ENCODE measurements at places on chromosomes 12 and 14.

- DNase-seq, result no peak
Observed at GRCh38 chr12:79525357-79525756, 165.4 kb downstream of the PAWR start.

DNA sequence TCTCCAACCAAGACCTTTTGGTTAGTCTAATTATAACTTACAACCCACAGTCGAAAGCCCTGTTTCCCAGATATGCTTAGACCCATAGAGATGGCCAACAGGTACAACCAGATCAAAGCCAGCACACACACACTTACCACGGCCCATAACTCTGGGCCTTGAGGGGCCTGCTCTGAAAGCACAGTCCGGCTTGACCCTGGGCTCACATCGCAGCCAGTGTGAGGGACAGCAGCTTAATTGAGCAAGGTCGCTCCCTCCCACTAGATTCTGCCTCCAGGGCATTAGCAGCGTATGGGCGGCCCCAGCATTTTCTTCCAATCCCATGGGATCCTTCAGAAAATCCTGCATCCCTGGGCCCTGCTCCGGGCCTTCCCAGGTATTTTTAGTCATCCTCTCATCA lies 157.4 kb upstream of the FKBP4 start:
- DNase-seq, result no peak

DNA sequence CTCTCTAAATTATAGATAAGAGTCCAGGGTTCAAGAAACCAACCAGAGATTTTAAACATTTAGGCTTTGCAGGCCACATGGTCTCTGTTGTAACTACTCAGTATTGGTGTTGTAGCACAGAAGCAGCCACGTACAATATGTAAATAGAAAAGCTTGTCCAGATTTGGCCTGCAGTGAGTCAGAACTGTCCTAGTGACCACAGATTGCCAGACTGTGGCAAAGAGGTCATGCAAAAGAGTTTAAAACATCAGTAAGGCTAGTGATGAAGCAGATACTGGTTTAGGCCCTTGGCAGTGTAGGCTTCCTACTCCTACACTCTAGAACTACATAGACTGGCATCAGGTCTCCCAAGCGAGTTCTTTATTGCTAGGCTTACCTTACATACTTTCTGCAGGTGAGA lies 117.6 kb upstream of the GARIN6 start:
- no peak for DNase-seq

DNA sequence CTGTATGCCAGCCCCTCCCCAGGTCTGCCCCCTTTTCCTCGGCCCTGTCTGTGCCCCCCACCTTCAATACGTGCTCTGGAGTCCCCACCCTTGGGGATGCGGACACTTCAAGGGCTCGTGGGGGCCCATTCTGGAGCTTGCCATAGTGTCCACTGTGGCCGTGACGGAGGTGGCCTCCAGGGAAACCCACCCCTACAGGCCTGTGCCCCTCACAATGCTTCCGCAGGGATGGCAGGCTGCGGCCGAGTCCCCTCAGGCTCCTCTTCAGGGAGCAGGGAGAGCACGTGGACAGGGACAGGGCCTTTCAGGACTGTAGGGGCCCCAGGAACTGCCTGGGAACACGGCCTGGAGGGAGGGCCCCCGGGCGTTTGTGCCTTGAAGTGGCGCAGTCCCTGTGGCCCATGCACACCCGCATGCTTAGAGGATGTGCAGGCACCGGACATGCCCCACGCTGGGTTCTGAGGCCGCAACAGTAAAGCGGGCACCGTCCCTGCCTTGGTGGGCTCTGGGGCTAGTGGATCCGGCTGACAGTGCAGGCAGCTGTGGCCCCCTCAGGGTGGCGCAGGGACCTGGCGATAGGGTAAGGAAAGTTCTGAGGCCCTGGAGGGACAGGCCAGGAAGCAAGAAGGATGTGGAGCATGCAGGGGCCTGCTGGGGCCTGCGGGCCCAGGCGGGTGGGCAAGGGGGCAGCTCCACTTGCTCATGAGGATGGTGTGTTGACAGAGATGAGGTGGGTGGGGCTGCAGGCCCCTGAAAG lies 209.0 kb upstream of the RTL1 start:
- peak; percentile 29 for DNase-seq

GRCh38 chr12:10753059-10753458 lies 29.9 kb upstream of the YBX3 start:
- DNase-seq, result no peak

- DNase-seq, result no peak
Observed at GRCh38 chr12:104938371-104938770, 19.7 kb downstream of the SLC41A2 start.

GRCh38 chr12:48067250-48067938 lies 38.5 kb downstream of the SENP1 start:
- no peak for DNase-seq

DNA sequence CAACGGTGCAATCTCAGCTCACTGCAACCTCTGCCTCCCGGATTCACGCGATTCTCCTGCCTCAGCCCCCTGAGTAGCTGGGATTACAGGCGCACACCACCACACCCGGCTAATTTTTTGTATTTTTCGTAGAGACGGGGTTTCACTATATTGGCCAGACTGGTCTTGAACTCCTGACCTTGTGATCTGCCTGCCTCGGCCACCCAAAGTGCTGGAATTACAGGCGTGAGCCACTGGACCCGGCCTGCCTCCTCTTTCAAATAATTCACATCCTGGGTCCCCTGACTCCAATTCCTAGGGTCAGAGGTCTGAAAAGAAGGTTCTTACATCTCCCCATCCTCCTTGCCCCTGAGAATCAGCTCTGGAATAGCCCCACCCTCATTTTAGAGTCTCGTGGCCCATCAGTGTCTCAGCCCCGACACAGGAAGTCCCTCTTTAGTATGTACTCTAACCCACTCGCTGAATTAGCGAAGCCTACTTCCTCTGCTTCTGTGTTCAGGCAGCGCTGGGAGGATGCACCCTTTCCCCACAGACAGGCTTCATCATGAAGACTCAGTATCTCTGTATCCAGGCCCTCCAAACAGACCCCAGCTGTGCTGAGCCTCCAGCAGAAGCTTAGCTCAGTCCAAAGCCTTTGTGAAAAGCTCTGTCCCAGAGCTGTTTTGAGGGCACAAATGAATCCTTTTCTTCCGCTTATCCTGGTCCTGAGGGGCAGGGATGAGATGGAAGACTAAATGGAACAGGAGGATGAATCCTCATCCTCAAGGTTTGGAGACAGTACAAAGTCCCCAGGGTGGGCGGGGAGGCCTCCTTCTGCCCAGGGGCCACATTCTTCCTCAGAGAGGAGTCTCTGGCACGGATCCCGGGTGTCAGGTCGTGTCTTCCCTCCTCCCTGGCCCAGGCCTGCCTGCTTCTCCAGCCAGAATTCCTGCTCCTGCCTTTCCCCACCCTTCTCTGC lies 3.5 kb downstream of the LPAR5 start:
- DNase-seq, result peak; percentile 78

GRCh38 chr14:53330441-53330840 lies 177.3 kb upstream of the DDHD1 start:
- no peak for DNase-seq

DNA sequence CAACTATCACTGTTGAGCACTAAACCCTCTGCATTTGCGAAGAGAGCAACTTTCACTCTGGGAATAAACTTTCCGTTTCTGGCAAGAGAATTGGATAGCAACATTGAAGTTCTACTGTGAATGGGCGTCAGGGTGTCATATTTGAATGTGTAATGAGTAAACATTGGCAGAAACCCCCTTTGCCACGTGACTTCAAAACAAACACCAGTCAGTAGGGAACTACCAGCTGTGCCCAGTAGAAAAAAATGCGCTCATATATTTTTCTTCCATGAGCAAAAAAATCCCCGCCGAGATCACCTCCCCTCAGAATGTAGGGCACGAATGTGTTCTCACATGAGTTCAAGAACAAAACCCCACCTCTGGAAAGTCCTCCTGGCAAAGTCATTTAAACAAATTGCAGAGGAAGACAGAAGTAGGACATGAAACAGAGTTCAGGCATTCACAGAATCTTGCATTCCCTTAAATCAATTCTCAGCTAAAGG lies 80.6 kb downstream of the BTG1 start:
- peak; percentile 45 for DNase-seq

DNA sequence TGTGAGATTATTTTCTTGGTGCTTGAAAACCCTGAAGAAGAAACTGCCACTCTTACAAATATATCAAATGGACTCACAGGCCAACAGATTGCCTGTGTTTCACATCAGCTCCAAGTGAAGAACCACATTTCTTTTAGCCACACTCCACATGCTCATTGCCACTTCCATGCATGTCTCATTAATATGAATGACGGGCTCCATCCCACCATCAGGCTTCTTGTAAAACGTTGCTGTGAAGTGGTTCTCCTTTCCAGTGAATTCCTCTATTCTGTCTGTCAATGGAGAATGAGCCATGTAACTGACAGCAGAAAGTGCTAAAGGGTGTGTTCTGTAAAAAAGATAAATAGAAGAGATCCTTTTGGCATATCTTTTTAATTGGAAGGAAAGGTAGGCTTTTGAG lies 188.2 kb upstream of the RMST start:
- DNase-seq, result no peak

GRCh38 chr12:121776190-121777098 lies 17.0 kb downstream of the RHOF start:
- DNase-seq, result peak; percentile 92

- no peak for DNase-seq
Observed at GRCh38 chr14:37268788-37269187, 71.1 kb downstream of the MIPOL1 start.

DNA sequence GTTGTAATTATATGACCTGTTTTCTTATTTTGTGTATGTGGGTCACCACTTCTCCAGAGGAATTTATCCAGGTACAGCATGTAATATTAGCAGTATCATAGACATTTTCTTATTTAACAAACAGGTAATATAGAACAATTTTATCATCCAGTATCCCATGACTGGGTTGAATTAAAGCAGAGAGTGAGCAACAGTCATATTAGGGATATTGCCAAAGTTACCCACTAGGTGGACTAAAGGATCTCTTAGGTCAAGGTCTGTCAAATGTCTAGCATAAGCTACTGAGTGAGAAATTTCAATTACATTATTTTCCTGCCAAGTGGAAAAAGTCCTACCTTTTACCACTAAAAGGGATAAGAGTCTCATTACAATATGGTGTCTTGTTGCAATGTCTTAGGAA lies 62.1 kb upstream of the TRIM9 start:
- no peak for DNase-seq

DNA sequence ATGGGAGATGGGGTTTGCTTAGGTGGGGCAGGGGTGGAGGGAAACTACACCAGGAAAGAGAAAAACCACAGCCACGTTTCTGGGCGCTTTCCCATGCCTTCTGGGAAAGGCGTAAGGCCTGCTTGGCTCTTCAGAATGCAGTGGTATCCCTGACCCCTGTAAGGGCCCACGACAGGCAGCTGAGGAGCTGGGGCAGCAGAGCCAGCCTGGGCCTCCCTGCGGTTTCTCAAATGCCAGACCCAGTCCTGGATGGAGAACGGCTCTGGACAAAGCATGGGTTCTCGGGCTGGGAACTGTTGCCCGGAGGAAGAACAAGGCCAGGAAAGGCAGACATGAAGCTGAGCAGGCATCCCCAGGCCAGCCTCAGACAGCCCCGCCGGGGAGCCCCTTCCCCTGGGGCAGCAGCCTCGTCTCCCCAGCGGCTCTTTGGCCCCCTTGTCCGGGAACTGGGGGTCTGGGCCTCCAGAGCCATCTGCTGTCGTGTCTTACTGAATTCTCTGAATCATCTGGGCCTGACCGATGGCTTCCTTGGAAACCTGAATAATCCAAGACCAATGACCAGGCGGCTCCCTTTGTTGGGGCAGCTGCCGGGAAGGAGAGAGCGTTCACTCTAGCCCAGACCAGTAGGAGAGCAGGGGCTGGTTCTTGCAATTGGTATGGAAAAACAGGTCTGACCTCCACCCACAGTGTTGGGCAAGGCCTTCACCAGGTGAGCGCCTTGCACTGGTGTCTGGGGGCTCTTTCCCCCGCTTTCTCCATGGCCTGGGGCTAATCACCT lies 64.0 kb upstream of the RIN3 start:
- DNase-seq, result no peak

GRCh38 chr12:4386801-4387200 lies 7.3 kb upstream of the FGF23 start:
- DNase-seq, result no peak

DNA sequence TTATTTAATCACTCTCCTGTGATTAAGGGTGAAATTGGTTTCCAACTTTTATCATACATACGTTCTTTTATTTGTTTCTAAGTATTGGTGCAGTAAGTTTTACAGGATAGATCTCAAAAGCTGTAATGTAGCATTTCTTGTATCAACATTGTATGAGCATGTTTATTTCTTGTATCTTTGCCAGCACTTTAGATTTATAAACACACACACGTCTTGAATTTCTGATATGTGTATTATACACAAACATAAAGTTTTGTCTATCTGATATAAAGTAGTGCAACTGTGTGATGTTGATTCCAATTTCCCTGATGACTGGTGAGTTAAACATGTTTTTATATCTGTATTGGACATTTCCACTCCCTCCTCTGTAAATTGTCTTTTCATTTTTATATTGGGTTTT lies 134.7 kb downstream of the NOVA1 start:
- no peak for DNase-seq

- no peak for DNase-seq
Observed at GRCh38 chr12:65343801-65344200, 65.3 kb downstream of the MSRB3 start.

DNA sequence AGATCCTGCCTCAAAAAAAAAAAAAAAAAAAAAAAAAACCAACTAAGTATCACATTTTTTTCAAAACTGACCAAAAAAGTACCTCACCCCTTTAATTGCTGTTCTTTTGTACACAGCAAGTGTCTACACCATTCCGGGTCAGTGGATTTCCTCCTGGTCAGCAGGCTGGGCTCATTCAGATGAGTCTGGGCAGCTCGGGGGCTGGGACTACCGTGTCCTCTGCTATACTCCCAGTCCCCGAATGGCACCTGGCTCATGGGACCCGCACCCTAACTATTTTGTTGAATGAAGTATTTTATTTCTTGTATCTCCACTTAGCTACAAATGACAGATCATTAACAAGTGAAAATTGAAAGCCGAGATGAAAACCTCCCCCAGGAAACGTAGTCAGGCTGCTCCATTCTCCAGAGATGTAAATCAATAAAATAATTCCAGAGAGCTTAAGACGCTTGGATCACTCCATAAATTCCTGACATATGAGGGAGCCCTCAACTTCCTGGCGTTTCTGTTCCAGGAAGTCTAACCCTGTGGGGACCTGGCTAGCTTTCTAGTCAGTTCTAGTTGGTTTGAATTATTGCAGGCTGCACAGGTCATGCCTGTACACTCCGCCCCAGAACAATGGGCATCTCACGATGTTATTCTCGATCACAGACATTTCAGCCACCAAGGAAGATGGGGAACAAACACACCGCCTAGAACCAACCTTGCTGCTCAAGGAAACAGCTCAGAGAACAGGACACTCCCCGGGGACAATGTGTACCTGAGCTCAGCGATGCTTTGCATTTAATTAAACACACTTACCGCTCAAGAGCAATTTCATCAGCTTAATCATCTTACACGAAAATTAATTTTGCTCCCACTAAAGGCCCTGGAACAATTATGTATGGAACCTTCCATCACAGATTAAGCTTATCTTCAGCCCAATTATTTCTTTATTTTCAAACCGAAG lies 76.3 kb downstream of the RIMBP2 start:
- DNase-seq, result no peak

GRCh38 chr12:120225852-120226640 lies 25.1 kb upstream of the RPLP0 start:
- DNase-seq, result peak; percentile 46

Measured in activated CD8-positive, alpha-beta memory T cell treated with anti-CD3 and anti-CD28 coated beads, Interleukin-2, amount 10 ng/mL, durations not matched to agents 7 days and 5 days (primary cell).